IMR-90 (cell line): ENCODE measurements at places on chromosomes 2 and 18. TPM values are rescaled to one million over a fixed set of nuclear protein-coding genes. Genes with fewer than 3 reads are reported as not detected.

Gene TIGD1
- 2.4 and 2.9 TPM in 2 replicates for polyA plus RNA-seq

Gene POTEI
- not detected in 2 replicates for polyA plus RNA-seq

Gene NT5C1B
- not detected in 2 replicates for polyA plus RNA-seq

Gene MAP3K19
- not detected in 2 replicates for polyA plus RNA-seq

Gene SFXN5
- polyA plus RNA-seq = 14.3 and 17.0 TPM in 2 replicates

Gene OTOS
- polyA plus RNA-seq = 0.34 TPM in 1 of 2 replicates, not detected in the other

Gene LIMS4
- polyA plus RNA-seq = 5.2 and 5.7 TPM in 2 replicates

Gene NRP2
- polyA plus RNA-seq = 45.2 and 51.3 TPM in 2 replicates

Gene ATG4B
- 98.4 and 113 TPM in 2 replicates for polyA plus RNA-seq

Gene ANKRD53
- polyA plus RNA-seq = 1.0 and 1.2 TPM in 2 replicates

Gene CDCA7
- 17.8 and 18.7 TPM in 2 replicates for polyA plus RNA-seq

Gene DTNA
- 8.7 and 10.8 TPM in 2 replicates for polyA plus RNA-seq

Gene TXNDC9
- 28.9 and 33.9 TPM in 2 replicates for polyA plus RNA-seq
